ENCODE measurements at places on chromosomes 12 and 14.
A peak's percentile ranks its signal among the peaks of the same experiment; 100 is the strongest.

GRCh38 chr14:99132821-99133635 is 139.0 kb downstream of the BCL11B start:
- DNase-seq = no peak

DNA sequence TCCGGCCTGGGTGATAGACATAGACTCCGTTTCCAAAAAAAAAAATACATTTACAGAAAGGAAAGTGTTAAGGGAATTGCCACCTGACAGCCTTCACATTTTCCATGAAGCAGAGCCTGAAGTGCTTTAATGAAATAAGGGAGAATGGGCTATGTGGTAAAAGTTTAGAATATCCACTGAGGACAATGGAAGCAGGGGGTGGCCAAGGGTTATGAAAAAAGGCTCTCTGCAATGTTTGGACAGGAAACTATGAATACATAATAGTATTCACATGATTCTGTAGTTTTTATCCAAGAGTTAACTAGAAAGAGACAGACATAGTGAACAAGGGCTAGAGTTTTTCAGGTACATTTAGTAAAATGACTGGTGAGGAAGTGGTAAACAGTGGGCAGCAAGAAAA is 75.3 kb downstream of the COCH start:
- DNase-seq = no peak

DNA sequence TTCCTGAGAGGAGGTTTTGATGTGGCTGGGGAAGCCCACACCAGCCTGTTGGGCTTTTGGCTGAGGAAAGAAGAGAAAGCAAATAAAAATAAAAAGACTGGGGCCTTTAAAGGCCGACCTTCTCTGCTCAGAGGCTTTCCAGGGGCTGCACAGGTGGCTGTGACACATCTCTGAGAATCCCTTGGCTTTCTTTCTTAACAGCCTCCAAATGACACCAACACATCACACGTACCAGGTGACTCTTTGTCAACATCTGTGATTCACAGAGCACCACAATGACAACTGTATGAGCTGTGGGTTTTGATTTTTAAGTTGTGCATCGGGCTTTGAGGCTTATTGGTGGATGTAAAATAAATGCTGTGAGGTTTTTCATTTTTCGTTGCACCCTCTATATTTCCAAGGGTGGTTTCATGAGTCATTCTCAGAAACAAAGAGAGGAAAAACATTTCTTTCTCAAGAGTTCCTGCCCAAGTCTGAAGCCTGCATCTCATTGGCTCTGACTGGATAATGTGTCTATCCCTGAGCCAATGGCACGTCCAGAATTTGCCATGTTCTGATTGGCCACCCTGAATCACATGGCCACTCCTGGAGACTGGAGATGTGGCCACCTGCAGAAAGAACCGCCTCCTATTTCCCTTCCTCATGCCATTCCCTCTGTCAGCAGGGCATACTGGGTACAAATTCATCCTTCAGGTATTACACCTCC is 349.0 kb downstream of the GLT1D1 start:
- no peak for DNase-seq

- DNase-seq = no peak
Measured at GRCh38 chr14:67426983-67427606, 15.1 kb upstream of the PLEK2 start.

DNA sequence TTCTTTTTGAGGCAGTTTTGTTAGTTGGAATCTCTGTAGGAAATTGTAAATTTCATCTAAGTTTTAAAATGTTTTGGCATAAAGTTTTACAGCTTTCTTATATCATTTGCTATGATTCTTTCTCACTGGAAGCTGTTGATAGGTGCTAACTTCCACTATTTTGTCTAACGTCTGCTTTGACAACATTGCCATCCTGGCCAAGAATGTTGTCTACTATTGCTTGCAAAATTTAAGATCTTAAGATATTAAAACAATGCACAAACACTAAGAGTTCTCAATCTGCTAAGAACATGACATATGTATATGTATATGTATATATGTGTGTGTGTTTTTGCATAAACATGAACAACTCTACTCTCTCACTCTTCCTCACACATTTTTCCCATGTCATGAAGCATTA is 64.1 kb upstream of the MDGA2 start:
- no peak for DNase-seq

DNA sequence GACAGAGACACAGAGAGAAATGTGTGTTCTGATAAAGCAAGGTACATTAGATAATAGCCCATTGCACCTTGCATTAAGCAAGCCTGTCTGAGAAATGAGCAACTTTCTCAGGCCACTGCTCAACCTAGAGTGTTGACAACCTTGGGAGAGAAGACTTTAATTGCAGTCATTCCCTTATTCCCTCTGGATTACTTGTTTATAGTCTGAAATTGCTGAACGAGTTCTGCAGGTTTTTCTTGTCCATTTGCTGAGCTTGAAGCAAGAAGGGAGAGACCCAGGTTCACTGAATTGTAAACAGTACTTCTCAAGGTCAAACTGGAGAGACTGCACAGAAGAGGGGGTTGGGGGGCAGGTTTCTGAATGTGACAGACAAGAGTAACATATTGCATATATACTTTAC is 159.4 kb upstream of the PLEKHG7 start:
- DNase-seq = no peak

DNA sequence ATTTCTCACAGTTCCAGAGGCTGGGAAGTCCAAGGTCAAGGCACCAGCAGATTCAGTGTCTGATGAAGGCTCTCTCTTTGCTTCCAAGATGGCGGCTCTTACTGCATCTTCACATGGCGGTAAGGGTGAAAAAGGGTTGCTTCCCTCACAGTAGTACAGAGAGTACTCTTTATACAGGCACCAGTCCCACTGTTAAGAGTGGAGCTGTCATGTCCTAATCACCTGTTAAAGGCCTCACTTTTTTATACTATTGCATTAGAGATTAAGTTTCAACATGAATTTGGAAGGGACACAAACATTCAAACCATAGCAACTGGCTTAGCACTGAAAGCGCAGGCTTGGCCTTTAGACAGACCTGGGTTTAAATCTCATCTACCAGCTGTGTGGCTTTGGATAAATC is 50.0 kb upstream of the TCL1A start:
- DNase-seq = no peak

GRCh38 chr12:11711651-11712327 is 62.3 kb downstream of the ETV6 start:
- no peak for DNase-seq

- DNase-seq = no peak
Measured at GRCh38 chr12:80299219-80299618, 144.8 kb upstream of the PTPRQ start.

DNA sequence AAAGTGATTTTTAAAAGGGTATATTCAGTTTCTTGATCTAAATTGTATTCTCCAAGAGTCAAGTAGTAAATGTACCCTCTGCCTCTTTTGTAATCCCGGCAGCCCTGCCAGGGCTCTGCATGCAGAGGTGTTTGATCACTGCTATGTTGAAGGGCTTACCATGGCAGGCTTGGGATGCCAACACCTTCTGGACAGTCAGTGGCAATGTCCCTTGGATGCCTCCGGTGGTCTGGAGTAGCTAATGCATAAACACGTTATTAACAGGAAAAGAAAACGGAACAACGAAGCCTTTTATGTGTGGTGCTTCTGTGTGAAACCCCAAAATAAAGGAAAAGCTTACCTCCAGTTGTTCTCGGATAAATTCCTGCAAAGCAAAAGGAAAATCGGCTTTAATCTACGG is 19.9 kb downstream of the EIF2B2 start:
- no peak for DNase-seq

- no peak for DNase-seq
Measured at GRCh38 chr12:89059721-89060541, 292.4 kb downstream of the DUSP6 start.

DNA sequence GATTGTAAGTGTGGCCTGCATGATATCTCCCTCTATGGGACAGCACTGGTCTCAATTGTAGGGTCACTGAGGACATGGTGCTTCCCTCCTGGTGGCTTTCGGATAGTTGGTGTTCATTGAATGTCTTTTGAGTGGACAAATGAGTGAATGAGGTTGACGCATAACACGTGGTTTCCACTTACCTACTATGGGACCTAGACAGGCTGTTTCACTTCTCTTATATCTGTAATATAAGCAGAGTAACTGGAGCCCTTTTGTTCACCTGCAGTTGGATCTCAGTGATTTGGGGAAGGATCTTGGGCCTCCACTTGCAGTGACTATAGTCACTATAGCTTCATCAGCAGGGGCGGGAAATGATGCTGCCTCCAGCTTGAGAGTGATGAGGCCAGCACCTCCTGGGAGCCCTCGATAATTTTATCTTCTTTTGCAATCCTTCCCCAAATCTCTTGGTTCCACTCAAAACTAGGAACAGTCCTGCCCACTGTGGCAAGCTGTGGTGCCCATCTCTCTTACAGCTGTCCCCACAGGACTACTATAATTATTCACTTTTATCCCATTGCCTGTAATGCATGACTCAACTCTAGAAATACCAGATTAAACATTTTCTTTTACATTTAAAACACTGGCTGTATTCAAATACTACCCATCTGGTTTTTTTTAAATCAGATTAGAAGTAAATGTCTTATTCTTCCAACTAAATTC is 242.9 kb downstream of the CHST11 start:
- DNase-seq = no peak

- DNase-seq = no peak
Measured at GRCh38 chr12:82682851-82683261, 3.9 kb upstream of the TMTC2 start.

DNA sequence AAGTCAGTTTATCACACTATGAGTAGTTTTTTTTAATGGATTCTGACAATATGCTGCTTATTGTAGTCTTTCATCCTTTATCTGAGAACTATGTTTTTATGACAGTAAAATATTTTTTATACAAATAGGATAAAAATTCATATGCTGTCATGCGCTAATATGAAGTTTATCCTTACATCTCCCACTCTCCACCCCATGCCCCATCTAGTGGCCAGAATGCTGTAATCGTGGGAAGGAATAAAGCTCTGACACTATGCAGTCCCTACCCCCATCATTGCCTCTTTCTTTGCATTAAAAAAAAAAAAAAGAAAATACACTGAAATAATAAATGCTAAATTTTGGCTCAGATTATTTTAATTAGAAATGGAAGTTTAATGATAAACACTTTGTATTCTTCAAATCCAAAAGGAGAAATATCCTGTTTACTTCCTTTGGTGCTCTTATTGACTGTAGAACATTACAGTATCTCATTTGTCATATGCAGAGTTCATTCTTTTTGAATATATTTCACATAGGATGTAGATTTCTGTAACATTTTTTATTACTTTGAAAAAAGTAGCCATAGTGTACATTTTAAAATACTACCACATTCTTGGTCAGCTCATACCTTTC is 145.9 kb upstream of the SLCO1C1 start:
- no peak for DNase-seq

GRCh38 chr14:36373982-36374673 is 53.7 kb upstream of the MBIP start:
- DNase-seq = peak; percentile 25

DNA sequence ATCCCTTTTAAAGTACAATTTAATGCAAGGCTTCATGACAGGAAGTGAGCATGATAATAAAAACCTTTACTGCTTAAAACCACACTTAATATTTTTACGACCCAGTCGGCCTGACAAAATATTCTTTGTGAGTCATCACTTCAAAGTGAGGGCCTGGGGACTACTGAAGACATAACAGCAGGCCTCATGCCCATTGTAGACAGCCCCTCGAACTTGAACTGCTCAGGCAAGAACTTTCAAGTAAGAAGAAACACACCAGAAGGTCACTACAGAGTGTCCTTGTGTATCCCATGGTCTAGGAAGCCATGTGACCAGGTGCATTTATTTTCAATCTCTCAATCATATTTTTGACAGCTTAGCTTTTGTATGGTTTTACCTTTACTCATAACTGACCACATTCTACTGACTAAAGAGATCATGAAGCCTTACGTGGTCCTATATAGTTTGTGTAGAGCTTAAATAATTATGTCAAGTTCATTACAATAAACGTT is 61.4 kb upstream of the MANSC4 start:
- DNase-seq = no peak

- DNase-seq = no peak
Measured at GRCh38 chr12:125346362-125346761, 281.1 kb downstream of the AACS start.

GRCh38 chr14:40838601-40839000 is 768.1 kb upstream of the LRFN5 start:
- DNase-seq = no peak

GRCh38 chr14:61266436-61266835 is 14.7 kb downstream of the TMEM30B start:
- DNase-seq = no peak

DNA sequence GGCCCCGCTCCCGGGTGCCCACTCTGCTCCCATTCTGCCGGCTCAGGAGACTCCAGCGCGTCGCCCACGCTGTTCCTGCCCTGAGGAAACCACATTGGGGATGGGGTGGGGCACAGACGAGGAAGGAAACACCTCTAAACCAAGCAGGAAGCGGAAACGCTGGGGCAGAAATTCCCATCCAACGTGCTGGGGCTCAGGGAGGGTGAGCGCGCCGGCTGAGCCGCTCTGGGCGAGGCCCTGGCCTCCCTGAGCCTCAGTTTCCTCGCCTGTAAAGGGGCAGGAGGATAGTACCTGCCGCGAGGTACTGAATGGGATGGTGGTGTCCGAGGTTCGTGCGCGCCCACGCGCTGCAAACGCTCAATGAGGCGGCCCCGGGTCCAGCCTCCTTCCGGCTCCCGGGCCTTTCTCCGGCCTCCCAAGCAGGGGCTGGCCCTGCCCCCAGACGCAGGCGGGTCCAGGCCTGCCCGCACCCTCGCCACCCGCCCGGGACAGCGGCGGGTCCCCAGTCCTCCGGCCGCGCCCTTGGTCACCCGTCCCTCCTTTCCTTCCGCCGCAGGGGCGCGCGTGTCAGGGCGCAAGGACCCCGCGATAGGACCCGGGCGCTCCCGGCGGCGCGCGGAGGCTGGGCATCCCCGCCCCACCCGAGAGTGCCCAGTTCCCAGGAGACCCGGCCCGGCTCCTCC is 673 bp downstream of the BEGAIN start:
- DNase-seq = no peak

DNA sequence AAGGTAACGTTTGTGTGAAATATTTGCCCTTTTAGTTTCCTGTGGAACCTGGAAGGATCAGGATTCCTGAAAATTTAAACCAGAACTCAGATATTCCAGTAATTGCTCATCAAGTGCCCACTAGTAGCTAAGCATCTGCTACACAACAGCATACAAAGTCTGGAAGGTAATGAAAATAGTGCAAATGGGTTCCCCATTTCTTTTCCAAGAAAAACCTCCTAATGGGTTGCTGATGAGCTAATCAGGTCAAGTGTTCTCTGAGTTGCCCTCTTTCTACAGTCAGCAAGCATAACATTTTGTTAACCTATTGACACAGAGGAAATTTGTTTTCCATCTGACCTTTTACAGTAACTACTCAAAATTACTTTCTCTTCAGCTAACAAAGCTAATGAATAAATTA is 83.6 kb upstream of the PMCH start:
- no peak for DNase-seq

GRCh38 chr12:120698665-120699064 is 11.6 kb upstream of the UNC119B start:
- no peak for DNase-seq

- peak; percentile 18 for DNase-seq
Measured at GRCh38 chr12:14741153-14741552, 44.8 kb upstream of the GUCY2C start.
